NCI-H526 (cell line): ENCODE measurements at places on chromosomes 2 and 18.

- no peak for DNase-seq
Measured at GRCh38 chr2:144376460-144376859, 143.5 kb downstream of the ZEB2 start.

DNA sequence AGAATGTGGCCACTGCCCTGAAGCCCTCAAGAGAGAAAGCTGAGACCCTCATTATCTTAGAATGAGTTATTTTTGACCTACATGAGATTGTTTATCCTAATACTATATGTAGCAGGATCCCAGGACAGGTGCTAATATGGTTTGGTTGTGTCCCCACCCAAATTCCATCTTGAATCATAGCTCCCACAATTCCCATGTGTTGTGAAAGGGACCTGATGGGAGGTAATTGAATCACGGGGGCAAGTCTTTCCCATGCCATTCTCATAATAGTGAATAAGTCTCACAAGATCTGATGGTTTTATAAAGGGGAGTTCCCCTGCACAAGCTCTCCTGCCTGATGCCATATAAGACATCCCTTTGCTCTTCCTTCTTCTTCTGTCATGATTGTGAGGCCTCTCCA is 76.8 kb downstream of the CCBE1 start:
- no peak for DNase-seq

DNA sequence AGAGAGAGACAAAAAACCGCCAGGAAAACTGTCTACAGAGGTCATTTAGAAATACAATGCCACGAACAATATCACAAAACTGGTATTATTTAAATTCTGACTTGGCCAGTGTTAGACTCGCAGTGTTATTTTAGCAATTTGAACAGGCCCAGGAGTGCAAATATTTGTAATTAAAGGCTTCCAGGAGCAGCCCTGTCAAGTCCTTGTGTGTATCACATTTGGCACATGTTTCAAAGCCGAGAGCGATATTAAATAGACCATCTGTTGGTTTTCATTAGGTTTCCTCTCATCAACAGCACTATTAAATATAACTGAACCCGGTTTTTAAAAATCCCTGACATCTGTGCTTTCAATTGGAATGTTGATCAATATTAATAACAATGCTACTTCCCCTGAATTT is 656.9 kb downstream of the TSN start:
- no peak for DNase-seq

DNA sequence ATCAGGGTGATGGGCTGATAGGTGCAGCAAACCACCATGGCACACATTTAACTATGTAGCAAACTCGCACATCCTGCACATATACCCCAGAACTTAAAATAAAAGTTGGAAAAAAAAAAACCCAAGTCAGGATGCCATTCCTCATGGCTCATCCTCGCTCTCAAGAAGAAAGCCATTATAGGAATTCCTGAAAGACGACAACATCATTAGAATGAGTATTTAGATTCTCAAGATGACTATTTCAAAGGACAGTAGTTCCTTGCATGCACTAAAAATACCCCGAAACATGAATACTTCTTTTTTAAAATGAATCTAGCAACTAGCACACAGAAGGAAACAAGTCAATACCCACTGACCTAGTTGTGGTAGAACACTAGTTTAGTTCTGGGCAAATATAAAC is 285.8 kb upstream of the REV1 start:
- no peak for DNase-seq

- DNase-seq = no peak
Measured at GRCh38 chr18:4549164-4549872, 94.2 kb upstream of the DLGAP1 start.

DNA sequence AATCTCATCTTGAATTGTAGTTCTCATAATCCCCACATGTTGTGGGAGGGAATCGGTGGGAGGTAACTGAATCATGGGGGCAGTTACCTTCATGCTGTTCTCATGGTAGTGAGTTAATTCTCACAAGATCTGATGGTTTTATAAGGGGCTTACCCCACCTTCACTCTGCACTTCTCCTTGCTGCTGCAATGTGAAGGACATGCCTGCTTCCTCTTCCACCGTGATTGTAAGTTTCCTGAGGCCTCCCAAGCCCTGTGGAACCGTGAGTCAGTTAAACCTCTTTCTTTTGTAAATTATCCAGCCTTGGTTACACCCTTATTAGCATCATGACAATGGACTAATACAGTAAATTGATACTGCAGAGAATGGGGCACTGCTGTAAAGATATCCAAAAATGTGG is 57.9 kb downstream of the SCN7A start:
- DNase-seq = no peak

- DNase-seq = peak; percentile 18
Measured at GRCh38 chr2:10688921-10689807, 611 bp downstream of the NOL10 start.

DNA sequence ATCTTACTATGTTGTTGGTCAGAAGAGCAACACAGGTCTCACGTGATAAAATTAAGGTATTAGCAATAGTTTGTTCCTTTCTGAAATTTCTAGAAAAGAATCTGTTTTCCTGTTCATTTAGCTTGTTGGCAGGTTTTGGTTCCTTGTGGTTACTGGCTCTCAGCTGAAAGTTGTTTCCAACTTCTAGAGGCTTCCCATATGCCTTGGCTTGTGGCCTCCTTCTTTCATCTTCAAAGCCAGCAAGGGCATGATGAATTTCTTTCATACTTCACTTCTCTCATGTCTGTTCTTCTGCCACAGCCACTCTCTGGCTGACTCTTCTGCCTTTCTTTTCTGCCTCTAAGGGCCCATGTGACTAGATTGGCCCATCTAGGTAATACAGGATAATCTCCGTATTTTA is 193.7 kb downstream of the TRIB2 start:
- DNase-seq = no peak

- DNase-seq = no peak
Measured at GRCh38 chr2:146370826-146371225, 1474.0 kb upstream of the ACVR2A start.

DNA sequence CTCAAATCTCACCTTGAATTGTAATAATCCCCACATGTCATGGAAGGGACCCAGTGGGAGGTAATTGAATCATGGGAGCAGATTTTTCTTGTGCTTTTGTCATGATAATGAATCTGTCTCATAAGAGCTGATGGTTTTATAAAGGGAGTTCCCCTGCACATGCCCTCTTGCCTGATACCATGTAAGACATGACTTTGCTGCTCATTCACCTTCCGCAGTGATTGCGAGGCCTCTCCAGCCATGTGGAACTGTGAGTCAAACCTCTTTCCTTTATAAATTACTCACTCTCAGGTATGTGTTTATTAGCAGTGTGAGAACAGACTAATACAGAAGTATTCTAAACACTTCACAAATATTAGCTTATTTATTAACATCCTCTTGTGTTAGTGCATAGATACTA is 516.7 kb downstream of the LRRTM4 start:
- no peak for DNase-seq

DNA sequence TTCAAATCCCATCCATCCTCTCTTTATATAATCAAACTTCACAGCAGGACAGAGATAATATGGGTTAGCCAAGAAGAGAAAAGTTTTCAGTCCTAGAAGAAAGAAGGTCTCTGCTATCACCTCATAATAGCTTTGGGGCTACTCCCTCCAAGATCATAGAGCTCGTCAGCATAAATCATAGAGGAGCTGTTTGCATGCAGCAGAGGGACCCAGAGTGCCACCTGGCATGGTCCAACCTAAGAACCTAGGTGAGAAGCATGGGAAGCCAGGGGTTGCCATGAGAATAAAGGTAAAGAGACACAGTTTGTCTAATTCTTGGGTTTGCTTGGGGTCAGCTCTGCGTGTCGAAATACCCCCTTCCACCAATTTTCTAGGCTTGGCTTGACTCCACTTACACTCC is 87.1 kb upstream of the CYP1B1 start:
- DNase-seq = no peak

- no peak for DNase-seq
Measured at GRCh38 chr2:37797081-37797480, 125.6 kb upstream of the CDC42EP3 start.

GRCh38 chr2:44168681-44169154 is at the start of gene PPM1B:
Gene PPM1B (plus strand): TSS chr2:44168875. CDS start chr2:44201200, 32,325 bp downstream.
- no peak for DNase-seq

DNA sequence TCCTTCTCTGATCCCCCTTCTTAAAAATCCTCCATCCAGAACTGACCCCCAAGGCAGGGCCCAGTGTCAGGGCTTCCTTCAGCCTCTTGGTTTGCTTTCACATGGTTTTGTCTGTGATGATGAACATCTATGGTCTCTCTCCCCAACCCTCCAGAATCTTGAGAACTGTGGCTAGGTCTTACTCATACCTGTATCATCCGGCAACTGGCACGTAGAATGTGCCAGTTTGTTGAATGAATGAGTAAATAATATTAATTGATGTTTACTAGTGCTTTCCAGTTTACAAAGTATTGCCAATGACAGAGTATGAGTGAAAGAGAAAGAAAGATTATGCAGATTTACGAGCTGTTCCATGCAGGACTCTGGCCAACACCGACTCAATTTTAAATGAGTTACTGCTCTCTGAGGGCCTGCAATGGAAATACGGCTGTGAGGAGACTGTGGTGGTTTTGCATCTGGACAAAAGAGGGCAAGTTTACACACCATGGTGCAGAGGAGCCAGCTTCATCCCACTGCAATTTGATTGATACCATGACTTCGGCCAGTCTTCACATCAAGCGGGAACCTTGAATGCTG is 29.9 kb upstream of the TRIB2 start:
- no peak for DNase-seq

DNA sequence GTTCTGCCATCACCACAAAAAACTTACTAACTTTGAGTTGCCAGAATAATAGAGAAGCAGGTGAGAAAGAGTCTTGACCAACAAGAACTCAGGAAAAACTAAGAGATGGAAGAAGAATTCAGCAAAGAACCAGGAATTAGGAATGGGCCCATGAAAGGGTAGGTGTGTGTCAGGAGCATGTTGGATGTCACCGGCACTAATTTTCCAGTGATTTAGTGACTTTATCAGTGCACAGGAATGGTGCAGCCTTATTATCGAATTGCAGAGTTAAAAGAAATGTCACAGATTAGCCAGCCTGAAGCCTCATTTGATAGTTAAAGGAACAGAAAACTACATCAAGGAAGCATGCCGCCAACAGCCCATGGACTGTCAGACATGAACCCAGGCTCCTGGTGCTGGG is 9.0 kb upstream of the BOD1L2 start:
- DNase-seq = no peak

- no peak for DNase-seq
Measured at GRCh38 chr2:152240559-152241231, 65.1 kb upstream of the STAM2 start.

DNA sequence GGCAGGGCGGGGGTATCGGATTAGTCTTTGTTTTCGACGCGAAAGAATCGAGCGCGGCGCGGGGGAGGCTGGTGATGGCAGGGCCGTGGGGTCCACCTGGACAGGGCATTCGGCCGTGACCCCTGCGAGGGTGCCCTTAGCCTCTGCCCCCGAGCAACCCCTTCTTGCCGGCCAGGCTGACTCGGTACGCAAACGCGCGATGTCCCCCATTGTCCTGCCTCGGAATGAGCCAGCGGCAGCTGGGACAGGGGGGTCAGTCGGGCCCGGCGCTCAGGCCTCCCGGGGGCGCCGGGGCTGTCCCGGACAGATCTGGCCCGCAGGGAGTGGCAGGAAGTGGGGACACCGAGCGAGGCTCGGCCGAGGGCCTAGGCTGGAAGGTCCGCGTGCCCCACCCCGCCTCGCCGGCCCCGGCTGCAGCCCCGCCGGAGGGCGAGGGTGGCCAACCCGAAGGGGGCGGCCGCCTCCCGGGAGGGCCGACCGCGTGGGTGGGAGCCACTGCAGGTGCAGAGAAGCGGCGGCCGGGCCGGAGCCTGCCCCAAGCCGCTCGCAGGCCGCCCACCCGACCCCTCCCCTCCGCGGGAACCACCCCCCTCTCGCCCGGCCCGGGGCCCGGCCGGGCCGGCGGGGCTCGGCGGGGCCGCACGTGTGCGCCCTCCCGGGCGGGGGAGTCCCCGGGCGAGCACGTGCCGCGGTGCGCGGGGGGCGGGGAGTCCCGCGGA is at the start of gene TET3:
Gene TET3 (plus strand): TSS at position 708 of the 719 bp plus-strand sequence. CDS start 1,494 bp downstream, outside the sequence.
- DNase-seq = no peak

- no peak for DNase-seq
Measured at GRCh38 chr2:161416708-161417437, 776 bp downstream of the TBR1 start.

- no peak for DNase-seq
Measured at GRCh38 chr2:4588606-4589005, 885.2 kb downstream of the DCDC2C start.

- no peak for DNase-seq
Measured at GRCh38 chr2:128513961-128514283, 195.3 kb upstream of the HS6ST1 start.

- no peak for DNase-seq
Measured at GRCh38 chr2:108364676-108365297, 13.0 kb upstream of the SULT1C4 start.

DNA sequence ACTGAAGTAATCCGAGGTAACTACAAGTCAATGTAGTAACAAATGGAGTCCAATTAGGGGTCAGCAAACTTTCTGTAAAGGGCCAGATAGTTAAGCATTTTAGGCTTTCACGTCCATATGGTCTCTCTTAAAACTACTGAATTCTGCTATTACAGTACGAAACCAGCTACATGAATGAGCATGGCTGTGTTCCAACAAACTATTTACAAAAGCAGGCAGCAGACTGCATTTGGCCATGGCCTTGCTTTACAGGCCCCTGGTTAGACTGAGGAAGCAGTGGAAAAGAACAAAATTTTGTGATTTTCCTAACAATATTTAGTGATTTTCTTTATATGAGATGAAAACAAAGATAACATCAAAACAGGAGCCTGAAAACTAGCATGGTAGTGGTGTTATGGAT is 64.0 kb downstream of the RTN4 start:
- DNase-seq = no peak

DNA sequence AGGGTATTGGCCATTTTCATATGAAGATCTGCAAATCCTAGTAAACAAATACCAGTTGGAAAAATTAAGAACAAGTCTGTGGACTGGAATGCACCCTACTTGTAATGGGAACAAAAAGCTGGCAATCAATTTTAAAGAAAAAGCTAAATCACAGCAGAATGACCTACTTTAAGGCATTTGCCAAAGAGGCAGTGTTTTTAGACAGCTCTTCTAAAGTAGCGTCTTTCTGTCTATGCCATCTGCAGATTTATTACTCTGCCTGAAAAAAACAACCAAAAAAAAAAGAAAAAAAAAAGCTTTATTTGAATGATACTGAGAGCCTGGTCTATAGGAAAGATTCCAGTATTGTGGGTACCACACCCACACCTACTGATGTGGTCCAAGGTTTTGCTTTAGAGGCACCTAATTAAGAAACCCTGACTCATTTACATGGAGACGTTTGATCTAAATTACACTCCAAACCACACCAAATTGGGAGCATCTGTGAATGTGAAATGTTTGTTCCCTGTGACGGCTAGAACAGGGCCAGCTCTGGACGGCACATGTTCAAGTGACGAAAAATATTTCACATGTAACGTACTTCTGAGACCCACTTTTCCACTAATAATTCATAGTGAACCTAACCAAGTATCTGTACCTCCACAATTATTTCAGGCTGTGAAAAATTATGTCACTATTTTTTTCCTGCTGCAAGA is 597.1 kb downstream of the ARHGAP15 start:
- no peak for DNase-seq
